Tracheal epithelial cell (primary cell): ENCODE measurements at places on chromosomes 3 and 15. TPM values are rescaled to one million over a fixed set of nuclear protein-coding genes. Genes with fewer than 3 reads are reported as not detected.

The NGLY1 gene
- total RNA-seq = 21.5 and 30.4 TPM in 2 replicates

The ZBBX gene
- 0.21 and 0.48 TPM in 2 replicates for total RNA-seq

The NAALADL2 gene
- 0.21 and 2.2 TPM in 2 replicates for total RNA-seq

The BRK1 gene
- total RNA-seq = 104 and 115 TPM in 2 replicates

The GOLGA8J gene
- not detected in 2 replicates for total RNA-seq

The GJD2 gene
- total RNA-seq = not detected in 2 replicates

The MED12L gene
- total RNA-seq = under 0.01 TPM in 2 replicates

The DLEC1 gene
- not detected in 2 replicates for total RNA-seq

The IREB2 gene
- 14.5 and 17.1 TPM in 2 replicates for total RNA-seq

The SKOR1 gene
- total RNA-seq = not detected in 2 replicates

The TMC3 gene
- not detected in 2 replicates for total RNA-seq

The GRIP2 gene
- total RNA-seq = not detected in 2 replicates

The COLQ gene
- total RNA-seq = under 0.01 TPM in 2 replicates

The CAPN7 gene
- total RNA-seq = 42.6 and 52.1 TPM in 2 replicates

The RYR3 gene
- under 0.01 and 0.21 TPM in 2 replicates for total RNA-seq

The CLRN1 gene
- not detected in 2 replicates for total RNA-seq

The SEMA6D gene
- 1.7 and 3.8 TPM in 2 replicates for total RNA-seq
